ENCODE measurements at places on chromosomes 4 and X. TPM values are rescaled to one million over a fixed set of nuclear protein-coding genes. Genes with fewer than 3 reads are reported as not detected.

The ART3 gene
- total RNA-seq: not detected

The CTAG2 gene
- not detected for total RNA-seq

The TNMD gene
- not detected for total RNA-seq

The PQBP1 gene
- total RNA-seq: 88.9 TPM

The PPBP gene
- total RNA-seq: not detected

The SLC10A4 gene
- total RNA-seq: not detected

The SLC26A1 gene
- 0.34 TPM for total RNA-seq

The RBM46 gene
- not detected for total RNA-seq

The ZAR1 gene
- not detected for total RNA-seq

The CT45A1 gene
- total RNA-seq: not detected

The TMSB15A gene
- total RNA-seq: 0.54 TPM

The ARHGAP4 gene
- total RNA-seq: 285 TPM

The FDCSP gene
- total RNA-seq: not detected

The PPM1K gene
- total RNA-seq: 72.1 TPM

The GTPBP6 gene
- 46.7 TPM for total RNA-seq

The VCX gene
- not detected for total RNA-seq

The C4orf50 gene
- 1.9 TPM for total RNA-seq

The LEF1 gene
- 215 TPM for total RNA-seq

The OSTC gene
- total RNA-seq: 106 TPM

The FGFBP1 gene
- not detected for total RNA-seq

The RASL11B gene
- 0.17 TPM for total RNA-seq

The FRG2 gene
- not detected for total RNA-seq

The RHOXF2 gene
- not detected for total RNA-seq

The DGKK gene
- not detected for total RNA-seq

The AKAP14 gene
- not detected for total RNA-seq

The ZNF185 gene
- total RNA-seq: 1.0 TPM

The NUP54 gene
- 62.7 TPM for total RNA-seq

The FANCB gene
- total RNA-seq: 11.2 TPM

The UCP1 gene
- not detected for total RNA-seq

The PTPN13 gene
- 0.88 TPM for total RNA-seq

The LUZP4 gene
- not detected for total RNA-seq

The SHOX gene
- total RNA-seq: not detected

The PALLD gene
- total RNA-seq: 10.3 TPM

The TADA2B gene
- total RNA-seq: 34.2 TPM

The ZIC3 gene
- total RNA-seq: not detected

The CCNA2 gene
- 61.5 TPM for total RNA-seq

The TCEAL7 gene
- total RNA-seq: not detected

The GLRB gene
- total RNA-seq: not detected

The SEC24D gene
- total RNA-seq: 71.5 TPM

The MSX1 gene
- total RNA-seq: not detected

The ENOX2 gene
- 12.7 TPM for total RNA-seq

The SPON2 gene
- total RNA-seq: 16.5 TPM

The PAGE4 gene
- not detected for total RNA-seq

The PLP1 gene
- not detected for total RNA-seq

Data from T-helper 1 cell treated with Interleukin-12 subunit alpha and Interleukin-12 subunit beta and Interleukin-4 antibody, amounts not matched to agents 30 ng/mL and 1 ng/mL, for 36 hours (primary cell).